ENCODE measurements at places on chromosomes 4 and X.

GRCh38 chr4:150038335-150039076 is 39.7 kb upstream of the DCLK2 start:
- no peak for DNase-seq

DNA sequence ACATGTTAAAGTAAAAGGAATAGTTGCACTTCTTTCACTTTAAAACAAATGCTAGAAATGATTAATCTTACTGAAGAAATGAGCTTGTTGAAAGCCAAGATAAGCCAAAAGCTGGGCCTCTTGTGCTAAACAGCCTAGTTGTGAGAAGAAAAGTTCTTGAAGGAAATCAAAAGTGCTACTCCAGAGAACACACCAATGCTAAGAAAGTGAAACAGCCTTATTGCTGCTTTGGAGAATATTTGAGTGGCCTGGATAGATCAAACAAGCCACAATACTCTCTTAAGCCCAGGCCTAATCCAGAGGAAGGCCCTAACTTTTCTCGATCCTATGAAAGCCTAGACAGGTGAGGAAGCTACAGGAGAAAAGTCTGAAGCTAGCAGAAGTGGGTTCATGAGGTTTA is 967.9 kb upstream of the INTU start:
- DNase-seq, result no peak

- no peak for DNase-seq
Measured at GRCh38 chr4:159577241-159577640, 474.4 kb downstream of the RAPGEF2 start.

- DNase-seq, result no peak
Measured at GRCh38 chr4:157932936-157933335, 239.9 kb downstream of the GASK1B start.

DNA sequence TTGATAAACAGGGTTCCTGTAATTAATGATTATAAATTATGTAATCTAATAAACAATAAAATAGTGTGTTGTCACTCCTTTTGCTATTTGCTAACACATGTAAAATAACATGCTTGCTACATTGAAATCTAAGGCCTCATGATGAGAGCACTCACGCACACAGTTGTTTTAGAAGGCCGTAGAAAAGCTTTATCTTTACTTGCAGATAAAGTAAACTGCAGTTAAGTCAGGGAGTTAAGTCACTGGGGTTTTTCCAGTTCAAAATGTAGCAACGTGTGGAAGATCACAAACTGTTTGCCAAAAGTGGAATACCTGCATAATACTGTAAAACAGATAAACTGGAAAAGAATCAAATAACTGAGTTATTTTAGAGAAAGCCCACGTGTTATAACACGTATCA is 187.3 kb upstream of the PACRGL start:
- DNase-seq, result no peak

- DNase-seq, result no peak
Measured at GRCh38 chr4:81084634-81085033, 54.1 kb downstream of the BMP3 start.

GRCh38 chr4:52915191-52915590 is 53.1 kb downstream of the RASL11B start:
- no peak for DNase-seq

DNA sequence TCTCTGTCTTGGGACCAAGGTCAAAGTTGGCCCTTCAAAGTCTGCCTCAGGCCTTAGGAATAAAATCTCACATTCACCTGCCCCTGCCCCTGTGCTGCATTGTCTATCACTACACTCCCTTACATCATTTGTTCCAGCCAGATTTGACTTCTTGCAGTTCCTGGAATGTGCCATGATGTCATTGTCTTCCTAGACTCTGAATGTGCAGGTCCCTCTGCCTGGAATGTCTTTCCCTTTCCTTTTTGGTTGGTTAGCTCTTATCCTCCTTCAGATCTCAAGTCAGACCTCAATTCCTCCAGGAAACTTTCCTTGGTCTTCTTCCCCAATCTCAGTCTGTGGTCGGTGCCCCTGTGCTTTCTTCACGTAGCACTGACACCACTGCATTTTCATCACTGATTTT is 67.7 kb upstream of the EFNB1 start:
- no peak for DNase-seq

DNA sequence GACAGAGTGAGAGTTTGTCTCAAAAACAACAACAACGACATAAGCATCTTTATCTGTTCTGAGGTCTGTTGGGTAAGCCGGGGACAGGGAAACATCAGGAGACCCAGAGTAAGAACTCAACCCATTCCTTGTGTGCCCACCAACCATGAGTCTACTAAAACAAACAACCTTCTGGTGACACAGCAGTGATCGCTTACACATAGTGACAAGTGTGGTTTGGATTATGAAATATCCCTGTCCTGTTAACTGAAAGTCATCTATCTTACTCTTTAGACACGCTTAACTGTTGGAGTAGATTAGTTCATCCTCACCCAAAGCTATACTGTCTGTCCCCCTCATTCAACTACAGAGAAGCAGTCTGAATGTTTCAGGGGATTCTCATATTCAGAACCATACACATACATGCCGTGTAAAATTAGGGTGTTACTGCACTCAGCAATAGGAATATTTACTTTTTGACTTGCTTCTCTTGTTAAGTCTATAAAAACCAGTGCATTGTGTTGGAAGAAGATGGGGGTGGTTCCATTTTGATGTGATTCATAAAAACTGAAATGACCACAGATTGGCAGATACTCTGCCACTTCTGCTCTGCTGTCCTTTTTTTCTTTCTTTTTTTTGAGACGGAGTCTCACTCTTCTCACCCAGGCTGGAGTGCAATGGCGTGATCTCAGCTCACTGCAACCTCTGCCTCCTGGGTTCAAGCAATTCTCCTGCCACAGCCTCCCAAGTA is 27.4 kb downstream of the PHKA2 start:
- DNase-seq, result no peak

DNA sequence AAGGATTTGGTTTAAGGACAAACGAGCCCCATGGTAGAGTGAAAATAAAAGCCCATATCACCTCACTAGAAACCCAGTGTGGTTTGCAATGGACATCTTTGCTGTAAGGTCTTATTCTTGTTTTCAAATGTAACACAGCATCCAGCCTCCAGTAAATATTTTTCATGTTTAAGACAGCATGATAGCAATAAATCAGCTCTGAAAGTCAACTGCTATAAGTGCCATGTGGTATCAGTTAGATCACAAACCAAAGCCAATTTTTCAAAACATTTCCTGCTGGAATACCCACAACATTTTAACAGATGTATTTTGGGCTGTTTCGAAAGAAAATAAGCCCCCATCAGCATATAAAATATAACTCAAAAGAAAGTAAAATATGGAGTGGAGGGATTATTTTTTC is 24.0 kb upstream of the SCML1 start:
- no peak for DNase-seq

- no peak for DNase-seq
Measured at GRCh38 chr4:173538909-173539445, 8.9 kb upstream of the HAND2 start.

Data from Right ventricle myocardium inferior (tissue), 1 donor.